ENCODE measurements at places on chromosomes 1 and 21. TPM values are rescaled to one million over a fixed set of nuclear protein-coding genes. Genes with fewer than 3 reads are reported as not detected.

- DNase-seq = no peak
Measured at GRCh38 chr1:182145441-182145840, 83.9 kb upstream of the ZNF648 start.

GRCh38 chr1:203706444-203706843 lies 58.5 kb upstream of the LAX1 start:
- DNase-seq = no peak

DNA sequence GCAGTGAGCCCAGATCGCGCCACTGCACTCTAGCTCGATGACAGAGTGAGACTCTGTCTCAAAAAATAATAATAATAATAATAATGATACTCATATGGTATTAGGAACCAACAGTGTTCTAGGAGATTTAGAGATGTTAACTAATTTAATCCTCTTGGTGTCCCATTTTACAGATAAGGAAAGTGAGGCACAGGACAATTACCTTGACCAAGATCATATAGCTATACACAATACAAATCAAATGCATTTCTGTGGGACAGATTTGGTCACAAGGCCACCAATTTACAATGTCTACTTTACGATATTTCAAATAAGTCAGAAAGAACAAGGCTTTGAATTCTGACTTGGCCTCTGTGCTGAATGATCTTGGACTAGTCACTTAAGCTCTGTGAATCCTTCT lies 2.2 kb upstream of the ZMYM4 start:
- no peak for DNase-seq

GRCh38 chr1:220787069-220787619 lies 431 bp downstream of the MTARC1 start:
- DNase-seq = peak; percentile 52

GRCh38 chr1:167905671-167906070 lies 8.3 kb downstream of the ADCY10 start:
- DNase-seq = no peak

GRCh38 chr1:152007047-152007446 lies 13.4 kb upstream of the S100A10 start:
- DNase-seq = no peak

- no peak for DNase-seq
Measured at GRCh38 chr1:240515505-240515904, 96.5 kb downstream of the GREM2 start.

GRCh38 chr1:98881901-98882300 lies 122.8 kb downstream of the PLPPR5 start:
- no peak for DNase-seq

S100A3 gene
- 1.5 TPM for total RNA-seq

RGS1 gene
- total RNA-seq = 0.26 TPM

GBP3 gene
- not detected for total RNA-seq
